BE2C (cell line): ENCODE measurements at places on chromosomes 4 and X.

- no peak for DNase-seq
These were observed 265.4 kb downstream of the RAPGEF2 start for GRCh38 chr4:159368320-159368719.

DNA sequence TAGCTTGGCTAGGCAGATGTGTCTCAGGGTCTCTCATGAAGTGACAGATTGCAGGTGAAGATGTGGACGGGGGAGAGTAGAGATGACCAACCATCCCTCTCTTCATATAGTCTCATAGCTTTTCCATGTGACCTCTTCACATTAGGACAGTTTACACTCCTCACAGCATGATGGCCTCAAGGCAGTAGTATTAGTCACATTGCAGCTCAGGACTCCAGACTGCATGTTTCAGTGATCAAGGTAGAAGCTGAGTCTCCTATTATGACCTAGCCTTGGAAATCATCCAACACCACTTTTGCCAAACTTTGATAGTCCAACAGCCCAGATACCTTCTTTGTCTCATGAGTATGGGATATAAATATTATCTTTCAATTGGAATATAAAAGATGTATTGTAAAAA lies 147.7 kb downstream of the GASK1B start:
- DNase-seq, result no peak

DNA sequence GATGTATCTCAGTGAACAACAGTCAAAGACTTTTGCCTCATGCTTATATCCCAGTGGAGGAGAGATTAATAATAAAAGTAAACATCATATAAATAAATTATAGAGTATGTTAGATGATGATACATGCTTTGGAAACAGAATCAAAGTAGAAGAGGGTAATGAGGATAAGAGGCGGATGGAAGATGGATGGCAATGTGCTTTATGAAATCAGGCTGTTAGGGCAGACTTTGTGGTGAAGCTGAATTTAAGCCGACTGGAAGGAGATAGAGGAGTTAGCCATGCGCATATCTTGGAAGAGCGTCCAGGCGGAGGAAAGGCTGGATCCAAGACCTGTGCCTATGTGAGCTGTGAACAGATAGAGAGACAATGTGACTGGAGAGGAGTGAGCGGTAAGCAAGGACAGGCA lies 74.9 kb upstream of the GUCY1A1 start:
- DNase-seq, result no peak

- no peak for DNase-seq
These were observed 82.5 kb upstream of the GC start for GRCh38 chr4:71866212-71866885.

DNA sequence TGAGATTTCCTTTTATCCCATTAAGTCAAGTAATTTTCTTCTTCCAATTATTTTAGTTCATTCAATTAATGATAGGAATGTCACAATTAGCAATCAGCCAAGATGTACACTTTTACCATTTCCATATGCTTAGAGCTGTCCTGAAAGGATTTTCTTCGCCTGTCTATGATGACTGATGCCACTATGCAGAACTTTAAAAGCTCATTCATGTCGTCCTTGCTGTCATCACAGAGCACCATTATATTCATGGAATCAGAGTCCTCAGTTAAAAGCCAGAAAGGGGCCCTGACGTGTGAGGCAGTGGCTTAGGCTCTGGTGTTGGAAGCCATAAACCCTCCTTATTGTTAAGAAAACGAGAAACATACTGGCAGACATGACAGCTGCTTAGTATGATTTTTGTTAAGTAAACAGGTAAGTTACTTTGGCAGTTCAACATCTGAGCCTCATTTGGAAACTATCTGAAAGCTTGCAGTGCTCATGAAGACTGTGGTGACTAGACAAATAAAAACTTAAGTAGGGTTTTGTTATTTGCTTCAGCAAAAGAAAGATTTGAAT lies 73.1 kb downstream of the HHIP start:
- DNase-seq, result no peak

DNA sequence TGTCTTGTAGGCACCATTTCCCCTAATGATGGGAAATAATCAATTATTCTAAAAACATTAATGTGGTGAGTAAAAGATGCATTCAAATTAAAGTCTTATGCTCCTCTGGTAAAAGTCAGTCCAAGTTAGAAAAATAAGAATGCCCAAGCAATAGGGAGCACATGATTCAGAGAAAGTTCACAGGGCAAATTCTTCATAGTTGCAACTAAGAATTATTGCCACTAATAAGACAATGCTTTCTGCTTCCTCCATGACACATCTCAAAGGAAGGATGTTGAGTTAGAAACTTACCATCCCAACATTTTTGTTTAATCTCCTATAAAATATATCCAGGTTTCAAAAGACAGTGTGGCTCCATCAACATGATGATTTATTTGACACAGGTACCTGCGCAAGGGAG lies 26.3 kb downstream of the PHOX2B start:
- DNase-seq, result no peak

DNA sequence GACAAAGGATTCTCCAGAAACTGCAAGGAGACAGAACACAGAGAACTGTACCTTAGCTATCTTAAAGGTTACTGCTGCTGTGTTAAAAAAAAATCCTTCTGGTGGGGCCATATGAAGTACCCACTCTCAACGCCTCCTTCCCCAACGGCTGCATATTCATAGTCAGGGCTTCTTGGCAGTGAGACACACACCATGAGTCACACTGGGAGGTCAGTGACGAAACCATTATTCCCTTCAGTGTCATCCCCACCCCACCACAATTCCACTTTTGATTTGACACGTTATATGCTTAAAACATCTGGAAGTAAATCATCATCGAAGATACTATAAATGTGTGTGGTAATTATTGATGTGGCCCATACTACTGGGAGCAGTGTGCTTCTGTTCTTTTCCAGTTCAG lies 271.5 kb downstream of the LDB2 start:
- no peak for DNase-seq

GRCh38 chr4:76620723-76621468 lies 185.9 kb downstream of the SHROOM3 start:
- no peak for DNase-seq

GRCh38 chrX:115400960-115401359 lies 111.4 kb downstream of the LUZP4 start:
- no peak for DNase-seq

GRCh38 chrX:53184836-53185235 lies 40.2 kb downstream of the KDM5C start:
- DNase-seq, result no peak

DNA sequence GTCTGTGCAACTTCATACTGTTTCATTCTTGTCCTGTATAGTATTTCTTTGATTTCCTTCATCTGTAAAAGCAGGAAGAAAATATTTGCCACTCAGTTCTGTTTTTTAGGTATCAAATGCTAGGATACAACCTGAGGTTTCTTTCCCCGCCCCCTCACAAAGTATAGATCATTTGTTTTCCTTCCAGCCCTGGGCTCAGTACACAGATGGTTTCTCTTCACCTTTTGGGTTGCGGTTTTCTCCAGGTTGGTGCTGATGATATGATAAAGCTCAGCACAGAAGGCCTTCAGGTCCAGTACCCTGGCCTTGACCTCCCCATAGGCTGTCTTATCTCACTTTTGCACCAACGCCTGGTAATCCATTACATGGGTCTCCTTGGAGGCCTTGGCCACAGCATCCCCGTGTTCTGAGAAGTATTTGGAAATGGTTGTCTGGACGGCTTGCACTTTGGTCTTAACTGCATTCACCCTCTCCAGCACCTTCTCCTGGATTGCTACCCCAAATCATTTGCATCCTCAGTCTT lies 35.2 kb downstream of the PTTG2 start:
- no peak for DNase-seq

GRCh38 chr4:103156106-103156505 lies 42.0 kb downstream of the CENPE start:
- DNase-seq, result no peak

DNA sequence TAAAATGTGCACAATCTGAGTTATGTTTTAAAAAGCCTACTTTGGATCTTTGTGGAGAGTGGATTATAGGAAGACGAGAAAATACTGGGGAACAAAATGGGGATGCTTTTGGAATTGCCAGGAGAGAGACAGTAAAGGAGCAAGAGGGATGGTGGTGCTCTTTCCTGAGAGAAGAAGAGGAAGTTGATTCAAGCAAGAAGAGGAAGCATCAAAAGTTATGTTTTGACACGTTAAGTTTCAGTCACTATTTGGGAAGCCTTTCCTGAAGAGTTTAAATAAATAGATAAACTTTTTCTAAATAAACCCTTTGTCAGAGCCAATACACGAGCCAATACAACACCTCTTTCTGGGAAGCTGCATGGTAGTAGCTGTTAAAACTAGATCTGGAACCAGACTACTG lies 394.1 kb downstream of the GALNTL6 start:
- no peak for DNase-seq

DNA sequence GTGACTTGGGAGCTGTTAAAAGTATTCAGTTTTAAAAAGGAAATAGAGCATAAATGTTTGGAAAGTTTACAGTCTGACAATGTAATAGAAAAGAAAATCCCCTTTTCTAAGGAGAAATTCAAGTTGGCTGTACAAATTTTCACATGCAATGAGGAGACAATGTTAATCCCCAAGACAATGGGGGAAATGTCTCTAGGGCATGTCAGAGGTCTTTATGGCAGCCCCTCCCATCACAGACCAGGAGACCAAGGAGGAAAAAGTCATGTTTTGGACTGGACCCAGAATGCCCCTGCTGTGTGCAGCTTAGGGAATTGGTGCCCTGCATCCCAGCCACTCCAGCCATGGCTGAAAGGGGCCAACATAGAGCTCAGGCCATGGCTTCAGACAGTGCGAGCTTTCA lies 831.1 kb upstream of the ADGRL3 start:
- DNase-seq, result no peak

DNA sequence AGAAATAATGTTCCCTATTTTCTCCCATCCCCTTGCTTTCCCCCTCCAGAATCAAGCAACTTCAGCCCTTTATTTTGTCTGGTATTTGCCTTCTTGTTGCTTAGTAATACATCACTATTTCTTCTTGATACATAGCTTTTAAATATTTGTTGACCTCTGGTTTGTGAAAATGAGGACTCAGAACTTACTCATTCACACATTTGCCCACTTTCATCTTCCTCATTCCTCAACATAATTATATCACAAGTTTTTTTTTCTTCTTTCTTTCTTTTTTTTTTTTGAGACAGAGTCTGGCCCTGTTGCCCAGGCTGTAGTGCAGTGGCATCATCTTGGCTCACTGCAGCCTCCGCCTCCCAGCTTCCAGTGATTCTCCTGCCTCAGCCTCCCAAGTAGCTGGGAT lies 28.9 kb upstream of the NDUFC1 start:
- no peak for DNase-seq

- no peak for DNase-seq
These were observed 582.9 kb downstream of the ADGRL3 start for GRCh38 chr4:61783050-61783449.

GRCh38 chr4:5276475-5277075 lies 225.3 kb downstream of the STK32B start:
- no peak for DNase-seq

GRCh38 chrX:103556963-103557612 lies 28.2 kb upstream of the TCEAL4 start:
- DNase-seq, result no peak

GRCh38 chr4:70392057-70392776 lies 5.5 kb upstream of the OPRPN start:
- no peak for DNase-seq

- DNase-seq, result no peak
These were observed 186.7 kb downstream of the ENOX2 start for GRCh38 chrX:130716346-130716745.

DNA sequence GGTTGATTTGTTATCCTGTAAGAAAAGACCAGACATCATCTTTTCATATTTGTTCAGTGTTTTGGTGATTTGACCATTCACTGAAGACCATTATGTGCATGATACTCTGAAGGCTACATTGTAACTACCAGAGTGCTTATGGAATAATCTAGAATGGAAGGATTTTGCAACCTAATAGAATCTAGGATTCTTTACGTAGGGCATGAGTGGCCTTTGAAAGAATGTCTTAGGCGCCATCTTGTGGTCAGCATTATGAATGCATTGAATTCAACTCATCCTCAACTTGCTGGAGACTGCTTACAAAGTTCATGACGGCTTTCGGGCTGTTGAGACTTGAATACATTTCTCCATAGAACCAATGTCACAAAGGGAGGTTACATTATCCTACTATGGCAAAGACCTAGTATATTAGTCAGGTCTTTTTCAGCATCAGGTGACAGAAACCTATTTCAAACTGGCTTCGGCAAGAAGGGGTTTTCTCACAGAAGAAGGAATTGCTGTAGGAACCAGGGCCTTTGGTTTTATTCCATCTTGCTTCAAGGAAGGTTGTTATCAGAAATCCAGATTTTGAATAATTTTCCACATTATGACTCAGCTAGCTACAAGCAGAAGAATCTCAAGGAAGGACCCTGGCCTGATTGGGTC lies 104.1 kb downstream of the GPAT3 start:
- peak; percentile 67 for DNase-seq

DNA sequence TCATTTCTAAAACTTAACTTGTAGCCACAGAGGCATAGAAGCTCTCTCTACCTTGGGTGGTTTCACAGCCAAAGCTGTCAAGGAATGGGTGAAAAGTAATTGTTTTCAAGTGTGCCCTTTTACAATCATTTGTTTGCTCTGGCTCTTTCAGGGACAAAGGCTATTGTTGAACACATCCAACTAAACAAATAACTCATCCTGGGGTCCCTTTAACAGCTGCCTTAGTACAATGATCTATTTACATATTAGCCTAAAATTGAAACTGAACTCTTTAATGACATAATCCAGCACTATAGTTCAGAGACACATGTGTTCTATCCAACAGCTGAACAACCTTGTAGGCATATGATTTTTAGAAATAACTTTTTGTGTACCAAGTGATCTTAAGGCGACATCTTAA lies 3.7 kb downstream of the HHIP start:
- no peak for DNase-seq

GRCh38 chrX:130347321-130347720 lies 7.6 kb downstream of the SLC25A14 start:
- no peak for DNase-seq

GRCh38 chrX:42941671-42942070 lies 163.7 kb upstream of the PPP1R2C start:
- DNase-seq, result no peak

DNA sequence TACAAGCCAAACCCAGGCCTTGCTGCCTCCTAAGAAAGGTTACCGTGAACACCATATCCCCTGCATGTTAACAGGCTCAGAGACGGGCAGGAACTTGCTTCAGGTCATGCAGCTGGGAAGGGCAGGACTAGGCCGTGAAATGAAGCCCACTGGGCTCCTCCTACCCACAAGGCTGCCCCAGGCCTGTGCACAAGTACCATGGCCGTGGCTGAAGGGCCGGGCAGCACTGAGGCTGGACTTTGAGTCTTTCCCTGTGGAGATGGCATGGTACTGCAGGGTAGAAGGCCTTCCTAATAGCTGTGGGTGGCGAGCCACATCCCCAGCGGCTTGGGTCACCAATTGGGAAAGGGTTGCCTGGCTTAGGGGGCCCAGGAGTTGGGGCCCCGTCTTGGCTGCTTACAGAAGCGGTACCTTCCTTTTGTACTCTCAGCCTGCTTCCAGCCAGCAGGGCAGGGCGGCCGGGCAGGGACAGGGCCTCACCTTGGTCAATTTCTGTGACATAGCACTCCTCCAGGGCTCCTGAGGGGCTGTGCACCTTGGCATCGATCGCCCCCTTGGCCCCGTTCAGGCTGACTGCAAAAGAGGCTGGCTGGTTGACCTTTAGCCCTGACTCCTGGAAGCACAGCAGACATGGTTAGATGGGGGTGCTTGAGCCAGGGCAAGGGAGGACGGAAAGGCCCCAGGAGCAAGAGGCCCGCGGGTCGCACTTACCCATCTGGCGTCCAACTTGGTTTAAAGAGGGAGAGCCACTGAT lies 23.8 kb downstream of the FLNA start:
- DNase-seq, result no peak

- DNase-seq, result peak; percentile 29
These were observed 1820.1 kb upstream of the TENM3 start for GRCh38 chr4:180422989-180423711.

GRCh38 chrX:124085063-124085462 lies 123.6 kb downstream of the STAG2 start:
- DNase-seq, result no peak
